Right renal cortex interstitium (tissue), 3 donors: ENCODE measurements at places on chromosomes 16 and 17.
A peak's percentile ranks its signal among the peaks of the same experiment; 100 is the strongest.

GRCh38 chr16:49278567-49278827 lies 3.1 kb downstream of the CBLN1 start:
- DNase-seq: no peak

GRCh38 chr16:47392081-47392480 lies 68.8 kb downstream of the ITFG1 start:
- no peak for DNase-seq

GRCh38 chr17:50918933-50919296 lies 52.8 kb upstream of the TOB1 start:
- no peak for DNase-seq

DNA sequence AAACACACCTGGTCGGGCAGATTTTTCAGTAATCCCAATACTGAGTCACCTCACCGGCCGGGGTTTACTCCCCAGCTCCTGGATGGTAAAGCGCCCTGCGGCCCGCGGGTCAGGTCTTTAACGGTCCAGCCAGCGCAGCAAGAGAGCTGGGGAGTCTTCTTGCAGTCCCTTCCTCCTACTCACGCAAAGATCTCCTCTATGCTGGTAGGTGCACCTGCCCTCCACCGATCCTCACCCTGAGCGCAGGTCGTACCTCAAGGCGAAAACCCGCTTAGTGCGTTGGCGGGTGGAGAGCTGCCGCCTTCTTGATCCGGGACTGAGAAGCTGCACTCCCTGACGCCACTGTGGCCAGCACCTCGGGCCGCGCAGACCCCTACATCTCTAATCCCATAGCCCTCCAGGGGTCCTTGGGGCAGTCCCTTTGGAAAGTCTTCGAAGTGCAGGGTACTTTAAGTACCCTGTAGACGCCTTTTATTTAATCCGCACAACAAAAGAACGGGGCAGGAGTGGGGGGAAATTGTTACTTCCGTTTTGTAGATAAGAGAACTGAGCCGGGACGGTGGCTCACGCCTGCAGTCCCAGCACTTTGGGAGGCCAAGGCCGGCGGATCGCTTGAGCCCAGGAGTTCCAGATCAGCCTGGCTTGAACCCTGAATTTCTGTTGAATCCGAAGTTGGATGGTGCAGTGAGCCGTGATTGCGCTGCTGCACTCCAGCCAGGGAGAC lies 10.4 kb upstream of the HOXB13 start:
- DNase-seq: no peak

GRCh38 chr17:75102385-75102821 lies 7.4 kb upstream of the ARMC7 start:
- DNase-seq: no peak

DNA sequence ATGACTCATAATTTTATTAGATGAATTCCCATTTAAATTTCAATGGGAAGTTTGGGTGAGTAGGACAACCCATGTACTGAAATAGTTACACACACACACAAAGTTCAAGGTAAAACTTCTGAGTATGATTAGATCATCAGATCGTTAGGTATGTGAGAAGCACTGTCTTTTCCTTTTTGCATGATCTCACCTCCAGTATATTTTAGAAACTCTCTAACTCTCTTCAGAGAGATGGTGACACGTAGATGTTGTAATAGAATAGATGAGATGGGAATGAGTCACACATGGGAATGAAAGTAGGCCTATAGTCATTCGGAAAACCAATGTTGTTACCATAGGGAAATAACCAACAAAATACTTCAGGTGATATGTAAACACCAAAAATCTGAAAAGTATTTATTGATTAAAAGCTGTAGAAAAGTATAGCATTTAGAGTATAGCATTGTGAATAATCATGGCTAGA lies 22.2 kb downstream of the KRT23 start:
- DNase-seq: no peak

- no peak for DNase-seq
These were observed 71.9 kb upstream of the NOG start for GRCh38 chr17:56521414-56522141.

DNA sequence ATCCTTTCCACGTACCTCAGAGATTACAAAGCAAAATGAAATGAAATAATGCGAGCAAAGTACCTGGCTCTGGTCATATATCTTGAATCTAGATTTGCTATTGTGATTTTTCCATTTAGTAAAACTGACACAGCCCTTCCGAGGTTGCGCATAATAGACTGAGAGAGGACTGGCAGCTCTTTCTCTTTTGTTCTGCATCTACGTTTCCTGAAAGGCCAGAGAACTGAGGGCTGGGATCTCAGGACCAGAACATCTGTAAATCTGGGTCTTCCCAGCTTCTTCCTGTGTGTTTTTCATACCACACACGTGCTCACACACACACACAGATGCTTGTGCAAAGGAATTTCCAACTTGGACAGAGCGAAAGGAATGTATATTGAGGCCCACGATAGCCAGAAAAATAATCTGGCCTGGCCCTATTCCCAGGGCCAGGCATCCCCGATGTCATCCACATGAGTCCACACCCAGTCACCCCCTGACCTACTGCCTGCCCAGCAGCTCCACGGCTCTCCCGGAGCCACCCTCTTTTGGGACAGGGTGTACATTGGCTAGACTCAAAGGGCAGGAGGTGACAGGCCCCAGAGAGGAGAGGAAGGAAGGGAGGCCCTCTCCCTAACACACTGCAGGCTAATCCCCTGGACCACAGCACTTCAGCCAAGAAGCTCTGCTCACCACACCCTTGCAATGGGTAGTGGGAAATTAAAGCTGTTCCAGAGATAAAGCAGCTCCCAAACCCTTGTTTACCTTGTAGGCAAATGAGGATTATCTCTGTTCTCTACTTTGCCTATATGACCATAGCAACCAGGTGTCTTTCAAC lies 41.8 kb downstream of the NOL11 start:
- no peak for DNase-seq

DNA sequence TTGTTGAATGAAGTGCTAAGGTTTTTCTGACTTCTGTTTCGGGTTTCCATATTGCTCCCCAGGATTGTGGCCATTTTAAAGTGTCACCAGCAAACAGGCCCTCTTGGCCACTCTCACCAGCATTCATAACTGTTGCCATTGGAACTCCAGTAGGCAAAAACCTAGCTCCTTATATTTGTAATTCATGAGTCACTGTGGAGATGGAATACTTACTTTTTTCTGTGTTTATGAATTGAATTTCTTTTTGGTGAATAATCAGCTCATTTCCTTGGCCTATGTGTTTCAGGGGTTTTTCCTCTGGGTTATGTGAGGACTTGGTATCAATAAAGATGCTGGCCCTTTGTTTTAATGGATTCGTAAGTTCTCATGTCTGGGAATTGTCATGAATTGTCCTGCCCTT lies 255.1 kb downstream of the SNX29 start:
- DNase-seq: no peak

DNA sequence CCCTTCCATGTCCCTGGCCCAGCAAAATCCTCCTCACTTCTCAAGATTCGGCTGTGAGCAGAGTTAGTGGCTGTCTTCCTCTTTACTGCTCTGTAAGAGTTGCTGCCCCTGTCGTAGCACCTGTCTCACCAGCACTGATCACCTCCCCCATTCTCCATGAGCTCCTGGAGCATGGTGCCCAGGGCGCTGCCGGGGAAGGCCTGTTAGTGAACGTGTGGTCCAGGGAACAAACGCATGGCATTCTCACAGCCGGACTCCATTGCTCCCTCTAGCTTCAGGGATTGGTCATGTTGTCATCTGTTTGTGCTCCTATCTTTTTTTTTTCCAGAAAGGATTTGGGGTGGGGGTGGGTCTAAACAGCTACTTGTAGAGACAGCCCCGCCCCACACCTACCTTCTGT lies 141.2 kb downstream of the CMIP start:
- DNase-seq: no peak

DNA sequence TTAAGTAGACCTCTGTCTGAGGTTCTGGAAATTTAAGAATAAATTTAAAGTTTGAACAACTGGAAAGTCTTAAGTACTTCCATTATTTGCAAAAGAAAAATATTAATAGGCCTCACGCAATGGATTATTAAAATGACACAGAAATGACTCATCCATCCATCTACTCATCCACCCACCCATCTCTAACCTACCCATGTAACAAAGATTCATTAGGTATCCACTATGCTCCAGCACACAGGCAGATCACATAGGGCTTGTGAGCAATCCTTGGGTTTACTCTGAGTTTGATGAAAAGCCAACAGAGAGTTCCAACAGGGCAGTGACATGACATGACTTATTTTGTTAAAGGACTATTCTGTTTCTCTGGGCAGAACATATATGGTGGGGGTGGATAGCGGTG lies 93.3 kb downstream of the HELZ start:
- DNase-seq: no peak

DNA sequence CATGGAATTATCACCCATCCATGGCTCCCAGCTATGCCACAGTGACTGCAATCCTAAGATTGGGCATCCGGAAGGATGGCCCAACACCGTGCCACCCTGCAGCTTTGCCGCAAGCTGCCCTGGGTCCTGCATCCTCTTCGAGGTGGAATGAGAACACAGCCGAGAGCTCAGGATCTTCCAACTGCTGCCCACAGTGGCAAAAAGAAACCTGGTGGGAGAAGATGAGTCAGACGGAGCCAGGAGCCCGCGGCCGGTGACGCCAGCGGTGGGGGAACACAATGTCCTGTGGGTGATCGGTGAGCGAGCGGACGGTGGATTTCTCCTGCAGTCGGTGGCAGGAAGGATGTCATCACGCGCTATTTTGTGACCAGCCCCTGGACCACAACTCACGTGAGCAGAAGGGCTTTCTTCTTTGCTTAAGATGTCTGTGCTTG lies 20.1 kb downstream of the CD7 start:
- DNase-seq: no peak

- no peak for DNase-seq
These were observed 25.0 kb upstream of the ZNHIT3 start for GRCh38 chr17:36461330-36462110.

- no peak for DNase-seq
These were observed 192.4 kb upstream of the GSE1 start for GRCh38 chr16:85420501-85421337.

DNA sequence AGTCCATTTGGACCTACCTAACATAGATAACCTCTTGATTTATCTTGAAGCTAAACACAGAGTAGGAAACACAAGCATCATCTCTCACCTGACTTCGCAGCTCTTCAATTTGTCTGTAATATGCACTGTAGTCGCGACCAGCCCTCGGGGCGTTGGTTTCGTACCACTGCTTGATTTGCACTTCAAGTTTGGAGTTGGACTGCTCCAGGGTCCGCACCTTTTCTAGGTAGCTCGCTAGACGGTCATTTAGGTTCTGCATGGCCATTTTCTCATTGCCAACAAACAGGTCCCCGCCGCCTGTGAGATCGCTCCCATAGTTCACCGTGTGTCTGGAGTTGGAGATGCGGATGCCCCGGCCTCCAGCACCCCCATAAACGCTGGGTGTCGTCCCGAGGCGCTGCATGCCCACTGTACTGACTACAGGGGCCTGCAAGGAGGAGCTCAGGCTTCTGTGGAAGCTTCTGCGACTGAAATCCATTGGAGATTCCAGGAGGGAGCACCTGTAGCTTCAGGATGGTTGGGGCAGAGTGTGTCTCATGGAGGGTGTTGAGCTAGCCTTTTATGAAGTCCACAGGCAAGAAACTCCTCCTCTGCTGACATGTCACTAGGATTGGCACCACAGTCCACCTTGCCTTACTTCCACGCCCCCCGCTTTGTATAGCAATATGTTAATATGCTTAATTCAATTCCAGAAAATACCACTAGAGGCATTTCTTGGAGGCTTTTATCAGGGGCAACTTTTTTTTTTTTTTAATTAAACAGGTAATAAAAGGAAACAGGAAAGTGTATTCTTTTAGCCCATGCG lies at the start of gene KRT20:
KRT20 (minus strand) TSS at position 535 of the 805 bp plus-strand sequence; CDS start at position 478, 57 bp downstream.
- no peak for DNase-seq

DNA sequence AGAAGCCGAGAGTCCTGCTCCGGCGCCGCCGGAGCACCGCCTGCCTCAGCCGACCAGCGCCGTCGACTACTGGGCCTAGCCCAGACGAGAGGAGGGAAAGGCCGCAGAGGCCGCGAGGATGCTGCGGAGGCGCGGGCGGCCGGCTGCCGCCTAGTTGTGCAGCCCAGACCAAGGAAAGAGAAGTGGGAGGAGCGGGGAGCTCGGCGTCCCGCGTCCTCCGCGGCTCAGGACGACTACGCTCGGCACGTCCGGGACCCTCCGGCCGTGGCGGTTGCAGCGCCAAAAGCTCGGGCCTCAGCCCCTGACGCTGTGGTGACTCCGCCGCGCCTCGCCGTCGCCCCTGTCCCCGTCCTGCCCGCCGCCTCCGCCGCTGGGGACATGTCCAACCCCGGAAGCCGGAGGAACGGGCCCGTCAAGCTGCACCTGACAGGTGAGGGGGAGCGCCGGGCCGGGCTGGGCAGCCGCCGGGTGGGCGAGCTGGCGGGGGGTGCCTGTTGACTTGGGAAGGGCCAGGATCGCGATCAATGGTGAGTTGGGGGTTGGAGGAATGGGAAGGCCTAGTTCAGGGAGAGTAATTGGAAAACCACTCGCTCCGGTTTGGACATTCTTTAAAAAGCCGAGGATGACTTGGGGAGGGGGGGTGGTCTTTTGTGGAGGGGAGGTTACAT lies 37.7 kb downstream of the RNF135 start:
- peak; percentile 36 for DNase-seq

- no peak for DNase-seq
These were observed 200.1 kb downstream of the KCNJ2 start for GRCh38 chr17:70369391-70369790.

DNA sequence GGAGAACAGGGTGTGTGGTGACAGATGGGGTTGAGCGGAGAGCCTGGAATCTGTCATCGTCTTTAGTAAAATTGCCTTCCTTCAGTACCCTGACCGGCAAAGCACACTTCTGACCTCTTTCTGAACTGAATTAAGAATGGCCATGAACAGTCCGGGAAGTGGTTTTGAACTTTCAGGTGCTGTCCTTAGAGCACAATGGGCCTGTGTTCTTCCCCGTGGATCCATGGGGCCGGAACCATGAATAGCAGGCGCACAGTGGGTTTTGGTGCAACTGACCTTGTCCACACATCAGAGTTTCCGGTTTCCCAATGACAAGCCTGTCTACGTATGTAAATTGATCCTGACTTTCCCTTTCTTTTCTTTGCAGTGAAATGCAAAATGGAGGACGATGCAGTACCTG lies 28.5 kb downstream of the GPRC5B start:
- no peak for DNase-seq

DNA sequence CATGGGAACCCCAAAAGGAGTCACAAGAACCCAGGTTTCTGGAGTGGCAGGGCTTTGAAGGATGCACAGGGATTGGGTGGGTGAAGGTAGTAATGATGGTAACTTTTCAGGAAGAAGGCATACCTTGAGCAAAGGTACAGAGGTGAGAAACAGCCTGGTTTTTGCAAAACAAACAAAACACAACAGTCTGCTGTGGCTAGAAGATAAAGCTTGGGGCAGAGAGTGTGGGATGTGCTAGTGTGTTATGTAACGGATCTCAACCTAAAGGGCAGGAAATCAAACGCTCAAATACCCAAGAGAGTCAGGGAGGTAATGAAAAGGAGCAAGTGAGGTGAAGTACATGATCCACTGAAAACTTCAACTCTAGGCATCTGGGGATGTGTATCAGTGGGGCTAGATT lies 4.6 kb downstream of the PTGES3L start:
- no peak for DNase-seq

DNA sequence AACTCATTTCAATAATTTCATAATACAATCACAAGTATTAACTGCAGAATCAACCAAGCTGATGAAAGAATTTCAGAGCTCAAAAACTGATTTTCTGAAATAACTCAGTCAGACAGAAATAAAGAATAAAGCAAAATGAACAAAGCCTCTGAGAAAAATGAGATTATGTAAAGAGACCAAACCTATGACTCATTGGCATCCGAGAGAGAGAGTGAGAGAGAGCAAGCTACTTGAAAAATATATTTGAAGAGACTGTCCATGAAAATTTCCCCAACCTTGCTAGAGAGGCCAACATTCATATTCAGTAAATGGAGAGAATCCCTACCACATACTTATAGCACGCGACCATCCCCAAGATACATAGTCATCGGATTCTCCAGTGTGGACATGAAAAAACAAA lies 1376.4 kb downstream of the CDH11 start:
- DNase-seq: no peak
